ENCODE measurements at places on chromosomes 5 and 9.

GRCh38 chr5:154484393-154485095, 6.5 kb upstream of the HAND1 start:
- no peak for DNase-seq

DNA sequence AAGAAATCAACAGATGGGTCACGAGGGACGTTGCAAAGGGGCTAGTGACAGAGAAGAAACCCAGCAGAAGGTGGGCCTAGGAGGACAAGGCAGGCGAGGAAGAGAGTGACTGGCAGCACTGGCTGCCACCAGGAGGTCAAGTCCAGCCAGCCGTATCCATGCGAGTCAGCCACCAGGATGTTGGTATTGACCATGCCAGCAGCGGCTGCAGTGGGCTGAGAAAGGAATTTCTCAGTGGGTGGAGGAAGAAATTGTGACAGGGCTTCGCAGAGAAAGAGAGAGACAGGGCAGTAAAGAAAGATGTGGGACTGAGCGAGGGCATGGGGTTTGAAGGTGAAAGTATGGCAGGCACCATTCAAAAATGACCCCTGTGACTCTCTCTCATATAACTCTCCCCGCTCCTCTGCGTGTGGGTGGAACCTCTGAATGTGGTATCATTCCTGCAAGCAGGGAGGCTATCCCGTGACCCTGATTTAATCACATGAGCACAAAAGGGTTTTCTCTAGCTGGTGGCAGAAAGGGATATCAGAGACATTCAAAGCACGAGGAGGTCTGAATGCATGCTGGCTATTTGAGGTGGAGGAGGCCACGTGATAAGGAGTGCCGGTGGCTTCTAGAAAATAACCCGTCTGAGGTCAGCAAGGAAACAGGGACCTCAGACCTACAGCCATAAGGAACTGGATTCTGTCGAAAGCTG, 45.4 kb upstream of the FBXW11 start:
- DNase-seq = no peak

GRCh38 chr5:170053896-170054295, 51.8 kb upstream of the FOXI1 start:
- DNase-seq = no peak

DNA sequence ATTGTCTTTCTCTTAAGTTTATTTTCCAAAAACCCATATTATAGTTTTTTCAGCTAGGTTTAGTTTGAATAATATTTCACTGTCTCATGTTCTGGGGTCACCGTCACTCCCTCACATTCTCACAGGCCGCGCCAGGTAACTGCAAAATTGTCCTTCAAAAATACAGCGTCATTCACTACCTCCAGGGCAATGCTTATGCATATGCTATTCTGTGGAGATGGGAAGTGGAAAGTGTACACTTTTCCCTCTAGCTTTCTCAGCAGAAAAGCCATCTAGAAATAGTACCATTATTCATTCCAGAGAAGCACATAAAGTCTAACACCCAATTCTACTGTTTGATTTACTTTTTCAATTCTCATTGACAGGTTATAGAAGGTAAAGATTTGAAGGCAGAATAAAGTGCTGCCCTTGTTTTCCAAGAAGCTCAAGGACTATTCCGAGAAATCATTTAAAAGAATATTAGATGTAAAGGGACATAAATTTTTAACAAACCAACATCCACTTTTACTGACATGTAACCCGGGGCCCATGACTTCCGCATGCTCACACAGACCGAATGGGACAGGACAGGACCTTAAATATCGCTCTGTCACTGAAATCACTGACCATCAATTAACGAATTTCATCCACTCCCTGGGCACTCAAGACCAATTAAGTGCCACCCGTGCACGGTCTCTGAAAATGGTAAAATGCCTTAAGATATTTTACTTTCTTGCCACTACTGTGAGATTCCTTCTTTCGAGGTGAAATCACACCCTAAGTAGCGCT, 720 bp downstream of the NUDT12 start:
- peak; percentile 49 for DNase-seq

DNA sequence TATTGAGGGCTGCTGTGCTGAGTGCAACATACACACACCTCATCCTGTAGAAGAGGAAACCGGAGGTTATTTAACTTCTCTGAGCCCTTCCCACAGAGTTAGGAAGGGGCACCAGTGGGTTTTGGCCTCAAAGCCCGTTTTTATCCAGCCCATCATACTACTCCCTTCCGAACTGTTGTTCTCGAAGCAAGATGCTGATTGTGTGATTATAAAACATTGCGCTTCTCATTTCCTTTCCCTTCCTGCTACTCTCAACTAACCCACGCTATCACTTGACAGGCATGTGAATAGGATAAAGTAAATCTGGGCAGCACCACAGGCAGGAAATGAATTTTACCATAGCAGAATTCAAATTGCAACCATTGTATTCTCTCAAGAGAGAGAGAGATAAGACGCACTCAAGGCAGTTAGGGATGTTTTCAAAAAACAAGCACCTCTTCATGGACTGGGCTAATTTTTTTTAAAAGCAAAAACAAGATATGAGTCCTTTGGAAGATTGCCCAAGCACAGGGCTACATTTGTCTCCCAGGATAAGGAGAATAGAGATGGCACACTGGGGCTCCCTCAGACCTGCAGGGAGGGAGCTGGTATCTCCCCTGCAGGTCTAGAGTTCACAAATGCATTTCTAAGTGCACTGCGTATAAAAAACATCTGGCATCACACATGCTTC, 52.6 kb downstream of the GNA14 start:
- no peak for DNase-seq

DNA sequence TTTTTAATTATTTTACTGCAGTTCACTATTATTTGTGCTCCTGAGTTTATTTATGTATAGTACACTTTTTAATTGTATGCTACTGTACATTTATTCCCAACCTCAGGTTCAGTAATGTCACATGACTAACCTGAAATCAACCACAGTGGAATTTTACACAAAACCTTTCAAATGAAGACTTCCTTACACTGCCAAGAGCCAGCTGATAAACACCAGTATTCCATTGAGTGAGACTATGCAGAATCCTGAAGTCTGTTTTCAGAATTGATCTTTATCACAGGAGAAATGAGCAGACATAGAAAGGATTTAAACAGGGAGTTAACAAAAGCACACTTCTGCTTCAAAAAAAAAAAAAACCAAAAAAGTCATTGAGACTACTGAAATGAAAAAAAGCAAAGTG, 219.5 kb downstream of the PRR16 start:
- DNase-seq = no peak

- no peak for DNase-seq
These were observed 694 bp upstream of the PHPT1 start for GRCh38 chr9:136848393-136849037.

DNA sequence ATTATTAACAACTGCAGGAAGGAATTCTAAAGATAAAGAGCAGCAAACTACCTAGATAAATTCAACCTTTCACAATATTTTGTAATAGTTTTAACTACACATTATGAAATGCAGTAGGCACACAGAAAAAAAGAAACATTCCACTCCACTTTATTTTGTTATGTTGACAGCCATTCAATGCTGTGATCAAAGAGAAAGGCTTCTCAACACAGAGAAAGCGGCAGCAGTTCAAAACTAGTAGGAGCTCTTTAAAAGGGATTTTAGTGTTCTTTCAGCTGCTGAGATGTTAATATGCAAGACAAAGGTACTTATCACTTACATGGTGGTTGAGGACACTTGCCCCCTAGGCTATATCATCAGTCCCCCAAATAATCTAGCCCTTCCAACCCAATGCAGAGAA, 11.6 kb downstream of the CEMIP2 start:
- DNase-seq = no peak

DNA sequence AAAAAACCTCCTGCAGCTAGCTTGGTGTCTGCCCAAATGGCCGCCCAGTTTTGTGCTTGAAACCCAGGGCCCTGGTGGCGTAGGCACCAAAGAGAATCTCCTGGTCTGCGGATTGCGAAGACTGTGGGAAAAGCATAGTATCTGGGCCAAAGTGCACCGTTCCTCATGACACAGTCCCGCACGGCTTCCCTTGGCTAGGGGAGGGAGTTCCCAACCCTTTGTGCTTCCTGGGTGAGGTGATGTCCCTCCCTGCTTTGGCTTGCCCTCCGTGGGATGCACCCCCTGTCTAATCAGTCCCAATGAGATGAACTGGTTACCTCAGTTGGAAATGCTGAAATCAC, 83.0 kb upstream of the JAK2 start:
- DNase-seq = no peak

DNA sequence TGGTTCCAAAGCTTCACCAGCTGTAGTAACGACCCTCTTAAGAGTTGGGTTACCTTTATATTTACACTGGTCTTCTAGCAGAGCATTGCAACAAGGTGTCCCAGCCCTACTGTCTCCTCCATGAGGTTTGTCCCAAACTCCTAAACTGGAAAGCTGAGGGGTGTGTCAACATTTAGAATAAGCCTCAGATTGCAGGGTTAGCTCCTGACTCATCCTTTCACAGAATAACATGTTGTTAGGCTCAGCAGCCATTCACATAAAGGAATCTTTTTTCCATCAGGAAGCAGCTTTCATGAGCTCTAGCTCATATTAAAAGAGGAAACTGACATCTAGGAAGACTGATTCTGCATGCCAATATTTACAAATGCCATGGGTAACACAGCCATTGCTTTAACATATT, 238.7 kb downstream of the EFNA5 start:
- DNase-seq = no peak

DNA sequence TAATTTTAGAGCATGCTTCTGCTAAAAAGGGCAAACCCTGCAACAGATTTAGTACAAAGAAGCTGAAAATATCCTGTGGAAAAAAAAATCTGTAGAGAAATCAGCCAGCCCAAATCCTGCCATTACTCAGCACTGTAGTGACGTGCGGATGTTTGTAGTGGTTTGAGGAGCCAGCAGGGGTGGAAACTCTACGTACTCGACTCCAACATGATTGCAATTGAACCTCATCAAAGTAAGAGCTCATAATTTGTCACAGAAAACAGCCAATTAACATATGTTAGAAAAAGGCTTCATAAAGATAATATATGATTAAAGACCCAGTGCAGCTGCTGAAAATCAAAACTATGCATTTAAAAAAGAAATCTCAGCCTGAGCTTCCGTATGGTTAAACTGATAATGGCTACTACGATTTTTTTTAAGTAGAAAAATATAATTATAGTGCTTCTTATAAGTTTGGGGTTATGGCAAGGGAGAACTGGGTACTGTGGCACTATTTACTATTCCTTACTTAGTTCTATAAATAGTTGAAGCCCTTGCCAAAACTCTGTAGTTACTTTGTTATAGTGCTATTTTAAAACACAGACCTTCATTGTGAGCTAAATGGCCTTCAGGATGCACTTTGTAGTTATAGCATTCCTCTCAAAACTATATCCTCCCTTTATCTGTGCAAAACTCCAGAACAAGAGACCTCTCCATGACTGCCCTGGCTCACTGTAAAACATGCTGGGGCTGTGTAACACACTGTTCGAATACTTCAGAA, 49.4 kb downstream of the MEF2C start:
- no peak for DNase-seq

DNA sequence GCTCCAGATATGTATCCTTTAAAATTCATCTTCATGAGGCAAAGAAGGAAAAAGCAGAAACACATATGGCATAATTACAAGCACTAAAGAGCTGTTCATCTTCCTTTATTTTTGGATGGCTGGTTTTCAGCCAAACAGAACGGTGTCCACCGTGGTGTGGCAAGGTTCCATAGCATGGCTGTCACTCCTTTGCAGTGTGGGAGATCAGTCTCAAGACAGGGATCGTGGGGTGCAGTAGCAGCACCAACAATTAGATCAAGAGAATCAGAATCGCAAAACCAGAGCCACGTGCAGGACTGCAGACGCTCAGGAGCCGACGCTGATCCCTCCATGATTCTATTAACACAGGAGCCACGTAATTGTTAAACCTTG, 79.5 kb downstream of the SEMA4D start:
- peak; percentile 39 for DNase-seq

DNA sequence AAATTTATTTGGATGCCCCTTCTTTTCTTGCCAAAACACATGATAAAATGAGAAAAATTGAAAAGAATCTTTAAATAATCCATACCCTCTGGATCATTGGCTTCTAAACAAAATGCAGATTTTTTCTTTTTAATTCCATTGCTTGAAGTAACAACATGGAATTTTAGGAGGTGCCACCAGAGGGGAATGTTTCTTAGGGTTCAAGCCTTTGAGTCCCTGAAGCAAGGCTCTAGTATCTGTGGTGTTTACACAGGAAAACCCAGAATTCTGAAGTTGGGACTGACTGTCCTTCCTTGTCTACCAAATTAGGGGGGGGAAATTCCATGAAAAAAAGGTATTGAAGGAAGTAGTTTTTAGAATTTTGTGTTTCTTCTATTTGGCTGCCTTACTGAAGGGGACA, 69.4 kb downstream of the LMNB1 start:
- no peak for DNase-seq

- peak; percentile 26 for DNase-seq
These were observed 68.6 kb upstream of the DPYSL3 start for GRCh38 chr5:147578228-147579024.

- no peak for DNase-seq
These were observed 92.8 kb downstream of the PLPP1 start for GRCh38 chr5:55441954-55442353.

- no peak for DNase-seq
These were observed 138.0 kb upstream of the GHR start for GRCh38 chr5:42285230-42285629.

DNA sequence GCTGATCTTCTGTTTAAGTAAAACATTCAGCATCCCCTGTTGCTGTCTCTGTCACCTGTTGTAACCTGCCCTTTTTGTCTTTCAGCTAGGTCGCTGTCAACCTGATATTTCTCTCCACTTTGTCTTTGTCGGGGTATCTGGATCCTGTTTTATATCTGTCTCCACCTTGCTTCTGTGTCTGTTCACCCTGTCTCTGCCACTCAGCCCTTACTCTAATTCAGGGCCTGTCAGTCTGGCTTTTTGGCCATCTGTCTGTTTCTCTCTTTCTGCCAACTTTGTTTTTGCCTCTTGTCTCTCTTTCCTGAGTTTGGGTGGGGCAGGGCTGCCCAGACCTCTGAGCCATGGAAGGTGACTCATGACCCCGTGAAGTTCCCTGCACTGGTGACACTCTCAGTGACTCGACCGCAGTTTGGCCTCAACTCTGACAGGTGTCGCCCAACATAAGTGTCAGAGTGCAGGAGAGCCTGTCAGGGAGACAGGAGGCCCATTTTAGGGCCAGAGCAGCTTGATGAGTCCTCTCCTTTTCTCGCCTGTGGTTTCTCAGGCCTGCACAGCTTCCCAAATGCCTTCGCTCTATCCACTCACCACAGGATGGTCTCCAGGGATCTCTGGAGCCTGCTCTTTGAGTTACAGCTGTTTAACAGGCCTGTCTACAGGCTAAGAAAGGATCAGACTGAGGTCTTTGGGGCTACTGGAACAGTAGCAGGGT, 868 bp downstream of the ZBTB43 start:
- no peak for DNase-seq
